ENCODE measurements at places on chromosomes 13 and 19.
A peak's percentile ranks its signal among the peaks of the same experiment; 100 is the strongest.

DNA sequence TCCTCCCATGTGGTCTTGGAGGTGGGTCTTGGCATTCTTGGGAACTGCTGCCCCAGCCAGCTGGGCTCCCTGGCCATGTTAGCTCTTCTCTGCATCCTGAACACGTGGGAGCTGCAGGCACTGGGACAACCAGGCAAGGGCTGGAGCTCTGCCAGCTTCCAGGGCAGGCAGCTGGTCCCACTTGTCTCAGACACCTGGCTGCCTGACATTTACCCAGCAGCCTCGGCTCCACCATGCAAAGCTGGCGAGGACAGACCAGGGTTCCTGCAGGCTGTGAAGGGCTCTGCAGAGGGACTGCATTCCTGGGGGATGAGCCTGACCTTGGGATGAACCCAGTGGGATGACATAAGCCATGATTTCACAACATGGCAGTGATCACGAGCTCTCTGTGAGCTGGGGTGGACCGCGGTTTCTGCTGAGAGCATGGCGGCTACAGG lies 99.0 kb upstream of the TSHZ3 start:
- DNase-seq = no peak

DNA sequence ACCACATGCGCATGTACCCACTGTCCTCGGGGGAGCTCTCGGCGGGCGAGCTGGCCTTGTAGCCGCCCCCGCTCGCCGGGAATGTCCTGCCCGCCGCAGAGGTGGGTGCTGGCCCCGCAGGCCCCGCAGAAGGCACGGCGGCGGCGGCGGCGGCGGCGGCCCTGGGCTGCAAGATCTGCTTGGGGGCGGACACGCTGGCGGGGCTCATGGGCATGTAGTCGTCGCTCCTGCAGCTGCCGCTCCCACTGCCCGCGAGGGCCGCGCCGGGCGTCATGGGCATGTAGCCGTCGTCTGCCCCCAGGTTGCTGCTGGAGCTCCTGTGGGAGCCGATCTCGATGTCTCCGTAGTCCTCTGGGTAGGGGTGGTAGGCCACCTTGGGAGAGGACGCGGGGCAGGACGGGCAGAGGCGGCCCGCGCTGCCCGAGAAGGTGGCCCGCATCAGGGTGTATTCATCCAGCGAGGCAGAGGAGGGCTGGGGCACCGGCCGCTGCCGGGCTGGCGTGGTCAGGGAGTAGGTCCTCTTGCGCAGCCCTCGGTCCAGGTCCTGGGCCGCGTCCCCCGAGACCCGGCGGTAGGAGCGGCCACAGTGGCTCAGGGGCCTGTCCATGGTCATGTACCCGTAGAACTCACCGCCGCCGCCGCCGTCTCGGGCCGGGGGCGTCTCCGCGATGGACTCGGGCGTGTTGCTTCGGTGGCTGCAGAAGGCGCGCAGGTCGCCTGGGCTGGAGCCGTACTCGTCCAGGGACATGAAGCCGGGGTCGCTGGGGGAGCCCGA lies 2.4 kb downstream of the IRS2 start:
- DNase-seq = no peak

DNA sequence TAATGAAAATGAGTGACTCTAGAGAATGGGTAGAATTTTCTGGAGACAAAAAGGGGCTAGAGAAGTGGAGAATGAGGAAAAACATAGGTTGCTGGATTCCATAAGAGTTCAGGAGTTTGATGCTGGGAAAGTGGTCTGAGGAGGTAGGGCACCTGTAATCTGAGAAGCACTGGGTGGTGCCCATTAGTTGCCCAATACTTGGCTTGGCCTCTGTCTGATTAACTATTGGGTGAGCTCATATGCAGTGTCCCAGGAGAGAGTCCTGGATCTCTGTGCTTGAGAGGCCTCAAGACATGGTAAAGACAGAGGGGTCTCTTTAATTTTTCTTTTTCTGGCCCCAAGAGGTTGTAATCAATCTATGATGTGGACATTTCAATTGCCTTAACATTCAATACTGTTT lies 390.1 kb downstream of the TDRD3 start:
- DNase-seq = no peak

GRCh38 chr13:41505209-41505835 lies 48.0 kb downstream of the RGCC start:
- no peak for DNase-seq

- no peak for DNase-seq
Measured at GRCh38 chr13:110036060-110036459, 249.7 kb upstream of the IRS2 start.

DNA sequence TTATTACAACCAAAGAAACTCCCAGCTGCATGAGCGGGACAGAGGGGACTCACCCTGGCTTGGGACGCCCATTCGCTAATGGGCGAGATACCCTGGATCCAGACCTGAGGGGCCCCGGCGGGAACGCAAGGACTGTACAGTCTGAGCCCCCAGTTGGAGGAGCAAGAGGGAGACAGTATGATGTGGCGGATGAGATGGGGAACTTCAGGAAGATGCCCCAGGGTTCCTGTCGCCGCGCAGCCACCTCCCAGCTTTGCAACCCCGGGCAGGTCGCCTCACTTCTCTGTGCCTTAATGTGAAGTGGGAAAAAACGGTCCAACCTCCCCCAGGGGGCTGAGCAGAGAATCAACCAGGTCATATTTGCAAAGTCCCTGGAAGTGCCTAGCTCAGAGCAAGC lies 2.5 kb downstream of the NPAS1 start:
- DNase-seq = no peak

- no peak for DNase-seq
Measured at GRCh38 chr13:19239114-19239860, 57.7 kb upstream of the TUBA3C start.

GRCh38 chr19:55173714-55174409 lies 6.2 kb downstream of the SYT5 start:
- no peak for DNase-seq

- DNase-seq = no peak
Measured at GRCh38 chr19:23315286-23315685, 65.1 kb upstream of the ZNF724 start.

GRCh38 chr13:111319521-111319920 lies 921 bp upstream of the TEX29 start:
- no peak for DNase-seq

GRCh38 chr13:44380404-44381165 lies 7.0 kb downstream of the SERP2 start:
- no peak for DNase-seq

DNA sequence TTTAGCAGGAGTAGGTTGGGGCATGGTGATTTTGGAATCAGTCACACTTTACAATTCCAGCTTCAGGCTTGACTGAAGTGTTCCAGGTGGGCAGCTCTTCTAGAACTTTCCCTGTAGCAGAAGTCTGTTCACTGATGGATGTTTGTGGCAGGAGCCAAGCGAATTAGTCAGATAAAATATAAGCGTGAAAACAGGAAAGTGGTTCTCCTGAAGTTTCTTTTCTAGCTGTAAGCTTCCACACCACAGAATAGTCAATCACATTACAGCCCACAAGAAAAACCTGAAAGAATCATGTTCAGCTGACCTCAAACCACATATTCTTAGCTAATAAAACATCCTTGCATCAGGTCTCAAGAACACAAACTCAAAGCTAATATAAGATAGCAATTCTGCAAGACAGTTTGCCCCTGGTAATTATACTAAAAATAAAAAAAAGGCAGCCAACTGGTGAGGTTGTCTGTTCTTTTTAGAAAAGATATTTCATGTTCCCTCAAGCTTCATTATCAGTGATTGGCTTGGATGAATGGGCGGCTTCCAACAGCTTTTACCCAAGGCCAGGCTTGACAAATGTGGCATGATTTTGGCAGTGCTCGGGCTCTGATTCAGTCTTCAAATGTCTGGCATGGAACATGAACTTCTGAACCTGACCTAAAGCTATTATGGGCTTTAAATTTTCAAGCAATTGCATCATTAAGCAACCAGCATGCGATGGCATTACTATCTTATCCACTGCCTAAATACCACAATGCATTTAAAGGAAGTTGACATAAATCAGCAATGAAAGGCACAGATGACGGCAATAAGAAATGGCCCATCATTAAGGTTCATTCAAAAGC lies 136.8 kb downstream of the DCLK1 start:
- no peak for DNase-seq

DNA sequence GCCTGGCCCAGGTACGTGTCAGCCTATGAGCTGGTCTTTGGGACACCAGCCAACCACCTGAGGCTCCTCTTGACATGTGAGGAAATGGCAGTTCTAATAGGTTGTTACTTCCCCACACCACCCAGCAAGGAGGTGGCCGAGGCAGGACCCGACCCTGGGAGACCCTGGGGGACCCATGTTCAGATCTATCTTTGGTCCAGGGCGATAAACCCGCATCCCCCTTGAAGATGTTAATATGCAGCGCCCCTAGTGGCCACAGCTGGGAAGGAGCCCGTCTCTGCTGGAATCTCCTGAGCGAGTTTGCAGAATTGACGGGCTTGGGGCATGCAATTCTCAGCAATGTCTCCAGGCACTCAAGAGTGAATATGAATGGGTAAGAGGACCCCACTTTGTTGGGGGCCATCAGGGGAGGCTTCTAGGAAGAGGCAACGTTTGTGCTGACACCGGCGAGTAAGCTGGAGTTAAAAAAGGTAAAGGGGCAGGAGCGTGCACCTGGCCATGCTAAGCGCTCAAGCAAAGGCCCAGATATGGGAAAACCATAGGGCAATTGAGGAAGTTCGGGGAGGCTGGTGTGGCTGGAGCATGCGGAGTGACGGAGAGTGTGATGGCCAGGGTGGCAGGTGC lies 1.5 kb upstream of the MYO1F start:
- DNase-seq = peak; percentile 82

DNA sequence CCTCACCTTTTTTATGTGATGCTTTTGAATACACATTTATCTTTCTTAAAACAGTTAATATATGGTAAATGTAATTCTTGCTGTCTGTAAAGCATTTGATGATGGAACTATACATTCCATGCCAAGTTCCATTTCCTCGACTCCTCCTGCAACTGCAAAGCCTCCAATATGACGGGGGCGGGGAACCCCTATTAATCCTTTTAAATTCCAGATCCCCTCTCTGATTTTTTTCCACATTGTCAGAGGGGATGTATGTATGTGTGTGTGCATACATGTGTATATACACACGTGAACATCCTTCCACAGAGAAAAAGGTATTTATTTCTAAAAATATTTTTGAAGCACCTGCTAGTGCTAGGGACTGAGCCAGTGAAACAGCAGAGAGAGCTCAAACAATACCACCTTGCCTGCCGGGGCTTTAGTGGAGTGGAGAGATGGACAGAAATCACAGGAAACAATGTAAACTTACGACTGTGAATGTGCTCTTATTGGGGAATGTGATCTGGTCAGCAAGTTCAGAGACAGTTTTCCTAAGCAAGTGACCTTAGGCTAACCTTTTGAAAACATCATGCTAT lies 25.3 kb upstream of the MAB21L1 start:
- no peak for DNase-seq

GRCh38 chr13:43924549-43925245 lies 45.0 kb downstream of the LACC1 start:
- no peak for DNase-seq

- DNase-seq = no peak
Measured at GRCh38 chr19:11410682-11411081, 8.4 kb downstream of the RGL3 start.

GRCh38 chr19:16368385-16369305 lies 44.0 kb downstream of the KLF2 start:
- no peak for DNase-seq

DNA sequence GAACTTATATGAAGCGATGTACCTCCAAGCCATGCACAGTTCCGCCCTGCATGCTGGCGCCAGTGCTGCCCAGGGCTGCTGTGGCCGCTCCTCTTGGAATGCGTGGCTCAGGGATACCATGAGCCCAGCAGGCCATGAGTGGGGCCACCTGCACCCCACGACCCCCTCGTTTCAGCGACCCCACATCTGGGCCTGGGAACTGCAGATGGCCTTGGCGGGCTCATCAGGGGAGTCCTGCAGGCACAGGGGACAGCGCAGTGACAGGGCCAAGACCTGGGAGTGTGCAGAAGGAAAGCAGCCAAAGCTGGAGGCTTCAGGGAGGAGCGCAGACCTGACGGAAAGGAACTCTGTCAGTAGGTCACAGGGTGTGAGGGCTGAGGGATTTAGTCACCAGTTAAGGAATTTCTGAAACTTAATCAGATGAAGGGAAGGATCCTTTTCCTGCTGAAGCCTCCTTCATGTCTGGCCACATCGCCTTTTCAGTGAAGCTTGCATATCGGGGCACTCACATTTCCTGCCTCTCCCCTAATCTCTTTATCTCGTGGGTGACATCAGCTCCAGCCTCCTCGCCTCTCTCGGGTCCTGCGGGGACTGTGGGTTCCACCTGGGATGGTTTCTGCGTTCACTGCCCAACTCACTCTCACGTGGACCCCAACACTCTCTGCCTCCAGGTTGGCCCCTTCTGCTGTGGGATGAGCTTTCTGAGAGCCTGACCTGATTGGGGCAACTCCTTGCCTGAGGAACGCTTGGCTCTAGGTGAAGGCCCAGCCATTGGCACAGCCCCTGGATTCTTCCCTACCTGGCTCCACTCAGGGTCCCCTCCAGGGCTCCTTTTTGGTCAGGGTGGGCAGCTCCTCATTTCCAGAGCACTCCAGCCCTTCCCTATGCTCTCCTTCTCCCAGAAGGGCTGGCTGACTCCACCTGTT lies 123.5 kb downstream of the CRYL1 start:
- DNase-seq = no peak

DNA sequence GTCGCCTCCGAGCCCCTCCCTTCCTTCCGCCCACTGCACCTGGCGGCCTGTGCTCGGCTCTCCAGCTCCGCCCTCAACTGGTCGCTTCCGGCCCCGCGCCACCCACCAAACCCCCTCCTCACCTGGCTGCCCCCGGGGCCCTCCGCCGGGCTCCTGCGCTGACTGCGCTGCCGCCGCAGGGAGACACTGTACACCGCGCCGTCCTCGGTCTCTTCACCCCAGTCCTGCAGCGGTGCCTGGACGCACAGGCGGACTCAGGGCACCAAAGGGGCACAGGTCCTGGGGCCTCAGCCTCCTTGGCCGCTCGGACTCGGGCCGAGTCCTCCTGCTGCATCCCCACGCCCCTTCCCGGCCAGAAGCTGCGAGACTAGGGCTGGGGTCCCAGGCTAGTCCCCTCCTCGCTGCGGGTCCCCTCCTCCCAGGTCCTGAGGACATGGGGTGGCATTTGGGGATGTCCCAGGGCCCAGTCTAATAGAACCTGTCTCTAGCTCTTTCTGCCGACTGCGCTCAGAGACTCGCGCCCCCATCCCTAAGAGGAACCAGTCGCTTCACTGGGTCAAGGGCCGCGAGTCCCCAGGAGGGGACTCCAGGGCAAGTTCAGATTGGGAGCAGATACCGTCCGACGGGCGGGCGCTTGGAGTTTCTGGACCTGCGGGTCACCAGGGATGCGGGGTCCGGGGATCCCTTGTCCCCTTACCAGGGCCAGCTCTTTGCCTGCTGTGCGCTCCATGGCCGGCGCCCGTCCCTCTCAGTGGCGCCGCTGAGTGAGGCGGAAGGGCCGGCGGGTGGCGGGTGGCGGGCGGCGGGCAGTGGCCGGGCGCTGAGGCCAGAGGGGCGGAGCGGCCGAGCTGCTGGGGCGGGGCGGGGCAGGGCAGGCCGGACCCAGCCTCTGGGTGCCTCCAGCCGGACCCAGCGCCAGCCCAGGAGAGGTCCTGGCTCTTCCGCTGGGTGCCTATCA lies at the start of gene RGL3:
TSS of gene RGL3 (minus strand) at position 766 of the 958 bp plus-strand sequence. CDS start at position 730, 36 bp downstream.
- no peak for DNase-seq

DNA sequence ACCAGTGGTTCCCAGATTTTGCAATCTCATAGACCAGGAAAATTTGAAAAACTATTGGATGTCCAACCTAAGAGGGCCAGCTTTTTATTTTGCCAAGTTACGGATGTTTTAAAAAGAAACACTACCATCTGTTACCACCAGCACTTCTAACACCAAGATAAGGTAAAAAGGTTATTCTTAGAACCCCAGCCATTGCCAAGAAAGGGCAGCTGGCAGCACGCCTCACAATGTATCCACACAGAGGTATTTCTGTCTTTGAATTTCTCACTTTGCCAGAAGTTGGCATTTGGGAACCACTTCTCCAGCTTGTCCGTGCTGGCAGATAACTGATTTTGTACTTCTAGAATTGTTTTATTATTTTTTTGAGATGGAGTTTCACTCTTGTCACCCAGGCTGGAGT lies 28.7 kb downstream of the CAPN12 start:
- DNase-seq = no peak
